ENCODE measurements at places on chromosomes 5 and 9. TPM values are rescaled to one million over a fixed set of nuclear protein-coding genes. Genes with fewer than 3 reads are reported as not detected.

The PCDHB2 gene
- total RNA-seq: under 0.01 TPM

The TAF11L10 gene
- not detected for total RNA-seq

The ECPAS gene
- total RNA-seq: 69.6 TPM

The PCDHGA11 gene
- total RNA-seq: 5.3 TPM

The PCDHA11 gene
- total RNA-seq: under 0.01 TPM

The GPR151 gene
- total RNA-seq: not detected

The RXRA gene
- total RNA-seq: 9.4 TPM

The PNPLA7 gene
- total RNA-seq: under 0.01 TPM

The ARHGEF28 gene
- total RNA-seq: 77.3 TPM

The GPX3 gene
- 2.3 TPM for total RNA-seq

The PAX5 gene
- total RNA-seq: not detected

The PRLR gene
- total RNA-seq: not detected

The IFNB1 gene
- 0.46 TPM for total RNA-seq

The SOHLH1 gene
- not detected for total RNA-seq

The OR1N1 gene
- not detected for total RNA-seq

The HTR1A gene
- total RNA-seq: not detected

The HACD4 gene
- total RNA-seq: 2.6 TPM

The TMEM174 gene
- not detected for total RNA-seq

The SPAAR gene
- 14.3 TPM for total RNA-seq

The ADAMTS12 gene
- total RNA-seq: 0.46 TPM

The RNF224 gene
- not detected for total RNA-seq

The NUTM2F gene
- not detected for total RNA-seq

The ACER2 gene
- total RNA-seq: 10.9 TPM

The PLPP7 gene
- total RNA-seq: 0.46 TPM

The XPA gene
- 16.6 TPM for total RNA-seq

The GAS1 gene
- total RNA-seq: 0.76 TPM

The SV2C gene
- total RNA-seq: not detected
